Ureter (tissue), 1 donor: ENCODE measurements at places on chromosomes 13 and 19. TPM values are rescaled to one million over a fixed set of nuclear protein-coding genes. Genes with fewer than 3 reads are reported as not detected.

DNA sequence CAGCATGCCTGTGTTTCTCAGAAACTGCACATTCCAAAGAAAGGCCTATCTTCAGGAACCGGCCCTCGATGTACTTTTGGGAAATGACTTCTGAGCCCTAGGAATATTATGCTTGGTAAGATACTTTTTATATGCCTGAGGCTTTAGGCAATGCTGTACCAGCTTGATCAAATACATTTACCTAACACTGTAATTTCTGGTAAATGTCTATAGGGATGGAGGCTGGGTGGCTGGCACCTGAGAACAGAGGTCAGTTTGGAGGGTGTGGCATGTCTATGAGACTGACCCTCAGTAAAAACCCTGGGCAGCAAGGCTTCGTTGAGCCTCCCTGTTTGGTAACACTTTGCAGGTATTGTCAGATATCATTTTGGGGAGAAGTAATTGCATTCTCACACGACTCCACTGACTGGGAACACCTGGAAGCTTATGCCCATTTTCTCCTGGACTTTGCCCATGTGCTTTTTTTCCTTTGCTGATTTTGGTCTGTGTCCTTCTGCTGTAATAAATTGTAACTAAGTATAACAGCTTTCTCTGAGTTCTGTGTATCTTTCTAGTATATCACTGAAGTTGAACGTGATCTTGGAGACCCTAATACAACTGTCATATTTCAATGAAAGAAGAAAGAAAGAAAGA lies 1339.1 kb downstream of the OLFM4 start:
- DNase-seq, result no peak

- no peak for DNase-seq
Observed at GRCh38 chr13:24680258-24680920, at the start of gene ATP12A. Gene ATP12A, plus strand, starts transcription at chr13:24680408. Its CDS starts 336 bp downstream, at chr13:24680744.

DNA sequence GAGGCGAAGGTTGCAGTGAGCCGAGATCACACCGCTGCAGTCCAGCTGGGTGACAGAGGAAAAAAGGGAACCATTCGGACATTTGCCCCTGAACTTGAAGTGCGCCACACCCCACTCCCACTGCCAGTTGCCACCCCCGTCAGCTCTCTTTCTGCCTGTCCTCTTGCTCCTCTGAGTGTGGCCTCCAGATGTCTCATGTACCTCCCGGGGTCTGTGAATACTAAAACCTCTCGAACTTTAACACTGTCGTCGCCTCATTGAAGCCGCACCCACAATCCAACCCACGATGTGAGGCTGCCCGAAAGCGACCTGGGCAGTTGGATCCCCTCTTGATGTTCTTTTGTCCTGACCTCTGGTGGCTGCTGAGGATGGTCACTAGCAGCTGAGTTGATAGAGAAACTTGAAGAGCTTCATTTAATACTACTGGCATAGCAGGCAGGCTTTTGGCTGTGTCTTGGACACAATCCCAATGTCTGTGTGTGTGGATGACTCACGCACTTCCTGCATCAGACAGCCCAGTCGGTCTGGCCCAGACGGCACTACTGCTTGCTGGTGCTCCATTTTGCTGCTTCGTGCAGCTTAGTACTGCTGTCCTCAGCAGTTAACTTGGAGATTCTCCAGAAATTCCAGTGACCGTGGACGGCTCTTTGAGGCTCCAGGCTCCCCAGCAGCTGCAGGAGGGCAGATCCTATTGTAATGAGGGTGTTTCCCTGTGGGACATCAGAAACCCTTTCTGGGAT lies 4.2 kb downstream of the FPR3 start:
- DNase-seq, result peak; percentile 87

GRCh38 chr13:60482012-60482411 lies 85.0 kb downstream of the TDRD3 start:
- no peak for DNase-seq

- no peak for DNase-seq
Observed at GRCh38 chr13:71274923-71275608, 591.9 kb downstream of the DACH1 start.

FPR1 gene
- 4.3 TPM for total RNA-seq

FARP1 gene
- total RNA-seq, result 186 TPM
